Trophoblast cell (in vitro differentiated cells and primary cell): ENCODE measurements at places on chromosomes 16 and 17.

DNA sequence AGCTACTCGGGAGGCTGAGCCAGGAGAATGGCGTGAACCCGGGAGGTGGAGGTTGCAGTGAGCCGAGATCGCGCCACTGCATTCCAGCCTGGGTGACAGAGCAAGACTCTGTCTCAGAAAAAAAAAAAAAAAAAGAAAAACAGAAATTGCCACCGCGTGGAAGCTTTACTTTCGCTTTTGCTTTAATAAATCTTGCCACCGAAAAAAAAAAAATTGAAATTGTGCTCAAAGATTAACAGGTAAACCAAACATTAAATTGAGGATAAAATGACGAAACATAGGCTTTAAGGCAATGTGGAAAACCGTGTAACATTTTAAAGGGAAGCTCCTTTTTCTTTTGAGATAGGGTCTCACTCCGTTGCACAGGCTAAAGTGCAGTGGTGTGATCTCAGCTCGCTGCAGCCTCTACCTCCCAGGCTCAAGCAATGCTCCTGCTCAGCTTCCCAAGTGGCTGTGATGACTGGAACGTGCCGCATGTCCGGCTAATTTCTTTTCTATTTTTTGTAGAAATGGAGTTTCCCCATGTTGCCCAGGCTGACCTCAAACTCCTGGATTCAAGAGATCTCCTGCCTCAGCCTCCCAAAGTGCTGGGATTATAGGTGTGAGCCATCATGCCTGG is 40.1 kb downstream of the ZNF276 start:
- DNase-seq = no peak

DNA sequence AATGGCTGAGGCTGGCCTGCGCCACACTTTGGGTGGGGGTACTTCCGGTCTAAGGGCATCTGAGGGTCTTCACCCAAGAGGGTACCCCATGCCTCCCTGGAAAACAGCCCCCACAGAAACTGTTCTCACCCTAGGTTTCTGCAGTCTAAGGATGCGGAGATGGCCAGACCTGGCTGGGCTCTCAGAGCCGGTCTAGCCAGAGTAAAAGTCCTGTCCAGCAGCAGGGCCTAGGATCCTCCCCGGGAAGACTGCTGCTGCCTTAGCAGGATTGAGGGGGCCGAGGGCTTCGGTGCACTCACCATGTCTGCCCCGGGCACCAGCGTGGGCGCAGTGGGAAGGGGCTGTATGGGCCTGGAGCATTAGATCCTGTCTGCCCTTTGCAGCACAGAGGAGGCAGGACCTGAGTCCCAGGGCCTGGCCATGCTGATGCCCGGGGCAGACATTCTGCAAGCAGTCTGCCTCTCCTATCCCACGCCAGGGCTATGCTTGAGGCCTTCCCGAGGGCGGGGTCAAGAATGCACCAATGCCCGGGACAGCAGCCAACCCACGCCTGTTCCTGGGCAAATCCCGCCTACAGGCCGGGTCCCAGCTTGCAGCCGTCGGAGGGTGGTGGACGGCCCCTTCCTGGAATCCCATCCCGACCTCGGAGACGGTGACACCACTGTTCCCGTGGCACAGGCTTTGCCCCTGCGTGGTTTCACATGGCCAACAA is 54.7 kb downstream of the CBFA2T3 start:
- DNase-seq = no peak

DNA sequence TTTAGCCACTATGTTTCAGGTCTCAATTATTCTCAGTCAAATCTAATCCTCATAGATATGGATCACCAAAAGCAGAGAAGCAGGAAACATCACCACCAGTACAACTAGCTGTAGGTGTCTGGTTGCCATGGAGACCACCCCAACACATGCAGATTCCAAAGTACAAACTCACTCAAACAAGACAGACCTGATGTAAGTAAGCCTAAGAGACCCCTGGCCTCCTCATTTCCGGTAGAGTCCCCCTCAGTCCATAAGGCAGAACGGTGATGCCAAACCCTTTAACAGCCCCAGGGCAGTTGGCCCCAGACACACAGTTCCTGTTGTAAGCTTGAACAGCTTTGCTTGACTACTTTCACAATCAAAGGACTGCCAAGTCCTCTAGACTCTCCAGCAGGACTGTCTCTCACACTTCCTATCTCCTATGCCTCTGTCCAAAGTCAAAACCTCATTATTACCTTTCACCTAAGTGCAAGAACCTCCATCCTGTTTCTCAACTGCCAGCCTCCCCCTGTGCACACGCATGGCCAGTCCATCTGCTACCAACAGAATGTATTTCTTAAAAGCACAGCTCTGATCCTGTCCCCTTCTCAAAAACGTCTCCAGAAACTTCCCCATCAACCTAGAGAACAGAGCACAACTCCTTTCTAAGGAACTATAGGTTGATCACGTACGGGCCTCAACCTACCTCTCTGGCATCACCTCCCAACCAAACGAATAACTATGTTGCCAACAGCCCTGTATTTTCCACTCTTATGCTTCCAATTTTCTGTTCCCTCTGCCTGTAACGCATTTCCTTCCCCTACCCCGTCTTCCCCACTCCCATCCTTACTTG is 23.9 kb downstream of the SLC39A11 start:
- peak; percentile 98 for DNase-seq

- DNase-seq = no peak
Observed at GRCh38 chr17:42358434-42358833, 29.8 kb downstream of the STAT3 start.

GRCh38 chr17:279331-279730 is 73.3 kb downstream of the RPH3AL start:
- DNase-seq = no peak

GRCh38 chr16:24272379-24272778 is 16.2 kb downstream of the CACNG3 start:
- DNase-seq = no peak

DNA sequence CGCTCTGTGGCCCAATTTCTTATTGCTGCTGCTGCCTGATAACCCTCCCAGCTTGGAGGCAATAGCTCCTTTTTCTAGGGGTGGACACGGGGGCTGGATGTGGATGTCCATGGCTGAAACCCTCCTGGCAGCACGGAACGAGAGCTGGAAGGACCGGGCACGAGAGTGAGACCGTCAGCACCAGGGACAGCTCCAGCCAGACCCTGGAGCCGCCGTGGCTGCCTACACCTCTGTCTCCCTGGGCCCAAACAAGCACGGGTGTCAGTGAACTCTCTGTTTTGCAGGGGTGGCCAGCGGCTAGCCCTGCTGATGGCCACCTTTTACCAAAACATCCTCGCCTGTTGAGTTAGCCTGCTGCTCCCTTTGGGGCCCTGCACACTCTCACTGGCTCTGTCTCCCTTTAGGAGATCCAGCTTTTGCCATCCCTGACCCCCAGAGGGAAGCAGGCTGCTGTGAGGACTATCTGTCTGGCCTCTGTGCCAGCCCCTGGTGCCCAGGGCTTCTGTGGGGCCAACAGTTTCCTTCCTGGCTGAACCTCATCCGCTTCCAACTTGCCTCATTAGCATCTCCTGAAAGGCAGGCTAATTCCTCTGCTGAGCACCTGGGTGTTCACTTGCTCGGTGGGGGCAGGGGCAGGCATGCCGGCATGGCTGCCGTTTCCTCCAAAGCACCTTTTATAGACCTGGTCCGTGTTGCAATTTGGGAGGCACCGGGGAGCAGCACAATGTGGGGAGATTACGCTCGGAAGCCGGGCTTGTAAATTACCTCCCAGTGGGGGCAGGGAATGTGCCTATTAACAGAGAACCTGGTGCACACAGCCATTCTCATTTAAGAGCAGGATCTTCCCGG is 118.1 kb downstream of the ENGASE start:
- DNase-seq = peak; percentile 4

- peak; percentile 94 for DNase-seq
Observed at GRCh38 chr16:81723098-81723723, 55.9 kb upstream of the PLCG2 start.

- no peak for DNase-seq
Observed at GRCh38 chr16:56824331-56824730, 40.7 kb upstream of the SLC12A3 start.

- peak; percentile 43 for DNase-seq
Observed at GRCh38 chr16:2751577-2752034, 832 bp upstream of the SRRM2 start.

DNA sequence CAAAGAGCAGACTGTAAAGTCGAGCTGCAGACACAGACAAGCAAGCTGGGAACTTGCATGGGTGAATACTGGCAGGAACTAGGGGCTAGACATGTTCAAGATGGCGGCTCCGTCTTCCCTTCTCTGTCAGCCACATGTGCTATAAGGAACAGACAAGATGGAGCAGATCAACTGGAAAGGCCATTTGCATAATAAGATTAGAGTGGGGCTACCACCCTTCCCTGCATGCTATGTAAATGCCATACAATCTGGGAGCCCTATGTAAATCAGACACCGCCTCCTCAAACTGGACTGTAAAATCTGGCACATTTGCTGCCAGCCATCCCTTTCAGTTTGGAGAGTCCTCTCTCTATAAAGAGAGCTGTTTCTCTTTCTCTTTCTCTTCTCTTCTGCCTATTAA is 640.1 kb upstream of the CDH8 start:
- no peak for DNase-seq

GRCh38 chr17:27217631-27218030 is 76.3 kb upstream of the WSB1 start:
- peak; percentile 18 for DNase-seq

- no peak for DNase-seq
Observed at GRCh38 chr17:30332057-30332542, 1.8 kb downstream of the TMIGD1 start.

DNA sequence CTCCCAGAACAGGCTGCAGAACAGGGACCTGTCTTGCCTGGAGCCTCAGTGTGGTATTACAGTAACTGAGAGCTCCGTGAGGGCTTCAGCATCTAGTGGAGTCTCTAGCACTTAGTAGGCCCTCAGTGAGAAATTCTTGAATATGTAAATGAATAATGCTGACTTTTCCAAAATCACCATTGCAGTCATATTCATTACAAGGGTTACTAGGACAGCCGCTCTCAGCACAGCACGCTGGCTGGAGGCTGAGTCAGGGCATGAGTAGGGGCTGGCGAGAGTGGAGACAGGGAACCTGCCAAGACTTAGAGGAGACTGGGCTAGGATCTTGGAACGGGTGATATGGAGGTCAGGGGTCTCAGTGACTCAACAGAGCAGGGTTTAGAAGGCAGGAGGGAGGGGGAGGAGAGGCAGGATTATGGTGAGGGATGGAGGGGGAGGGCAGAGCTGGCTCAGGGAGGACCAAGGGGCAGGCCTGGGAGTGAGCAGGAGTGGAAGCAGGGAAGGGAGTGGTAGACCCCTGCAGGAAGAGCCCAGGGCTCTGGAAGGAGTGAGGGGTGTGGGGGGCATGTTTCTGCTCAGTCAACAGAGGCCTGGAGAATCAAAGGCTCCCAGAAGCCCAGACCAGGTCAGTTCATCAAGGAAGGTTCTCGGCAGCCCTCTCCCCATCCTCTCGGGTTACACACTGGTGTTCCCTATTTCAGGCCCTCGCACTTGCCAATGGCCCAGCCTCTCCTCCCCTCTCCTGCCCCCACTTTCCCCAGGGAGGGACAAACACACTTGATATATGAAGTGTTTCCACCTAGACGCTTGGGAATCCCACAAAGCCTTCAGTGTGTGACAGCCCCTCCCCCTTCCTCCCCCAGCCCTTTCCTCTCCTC is 42.3 kb downstream of the FZD2 start:
- no peak for DNase-seq

GRCh38 chr17:70535986-70536385 is 366.7 kb downstream of the KCNJ2 start:
- no peak for DNase-seq

DNA sequence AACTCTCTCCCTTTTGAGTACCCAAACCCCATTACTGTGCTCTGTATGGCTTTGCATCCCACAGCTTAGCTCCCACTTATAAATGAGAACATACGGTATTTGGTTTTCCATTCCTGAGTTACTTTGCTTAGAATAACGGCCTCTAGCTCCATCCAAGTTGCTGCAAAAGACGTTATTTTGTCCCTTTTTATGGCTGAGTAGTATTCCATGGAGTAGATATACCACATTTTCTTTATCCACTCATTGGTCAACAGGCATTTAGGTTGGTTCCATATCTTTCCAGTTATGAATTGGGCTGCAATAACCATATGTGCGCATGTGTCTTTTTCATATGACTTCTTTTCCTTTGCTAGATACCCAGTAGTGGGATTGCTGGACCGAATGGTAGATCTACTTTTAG is 19.9 kb upstream of the SYT17 start:
- DNase-seq = no peak

DNA sequence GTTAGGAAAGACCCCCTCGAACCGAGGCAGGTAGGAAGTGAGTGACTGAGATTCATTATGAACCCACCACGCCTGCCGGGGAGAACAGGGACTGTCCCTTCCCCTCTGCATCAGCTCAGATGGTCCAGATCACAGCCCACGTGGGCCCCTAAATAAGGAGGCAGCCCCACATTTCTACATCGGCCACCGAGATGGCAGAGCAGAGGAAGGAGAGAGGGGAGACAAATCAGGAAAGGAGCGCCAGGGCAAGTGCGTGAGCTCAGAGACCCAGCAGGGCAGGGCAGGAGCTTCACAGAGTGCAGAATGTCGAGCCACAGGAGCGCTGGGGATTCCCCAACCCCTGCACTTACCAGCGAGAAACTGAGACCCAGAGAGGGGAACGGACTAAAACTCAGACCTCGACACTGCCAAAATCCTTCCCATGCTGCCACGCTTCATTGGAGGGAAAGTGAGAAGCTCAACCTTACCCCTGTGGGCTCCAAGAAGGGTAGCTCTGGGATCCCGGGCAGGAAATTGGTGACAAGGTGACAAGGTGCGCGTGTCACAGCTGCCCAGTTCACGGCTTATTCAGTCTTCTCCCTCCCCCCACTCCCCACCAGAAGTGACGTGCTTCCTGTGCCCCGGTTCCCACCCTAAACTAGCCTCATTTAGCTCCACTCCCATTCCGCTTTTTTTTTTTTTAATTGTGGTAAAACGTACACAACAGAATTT is at the start of gene ICAM2:
TSS of gene ICAM2 (minus strand) at position 578 of the 711 bp plus-strand sequence. CDS start 13,942 bp downstream, outside the sequence.
- DNase-seq = no peak

DNA sequence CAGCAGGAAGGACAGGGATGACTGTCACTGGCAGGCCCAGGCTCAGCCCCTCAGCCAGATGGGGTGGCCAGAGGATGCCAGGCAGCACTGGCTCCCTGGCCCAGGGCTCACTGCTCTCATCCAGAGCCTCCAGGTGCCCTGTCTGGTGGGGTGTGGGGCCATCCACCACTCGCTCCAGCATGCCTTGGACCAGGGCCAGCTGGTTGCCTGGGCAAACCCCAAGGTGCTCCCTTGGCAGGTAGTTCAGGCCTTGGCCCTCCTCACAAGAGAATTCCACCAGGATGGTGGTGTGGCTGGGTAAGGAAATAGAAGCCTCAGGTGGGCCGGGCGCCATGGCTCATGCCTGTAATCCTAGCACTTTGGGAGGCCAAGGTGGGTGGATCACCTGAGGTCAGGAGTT is 29.4 kb downstream of the LGALS9 start:
- DNase-seq = no peak

DNA sequence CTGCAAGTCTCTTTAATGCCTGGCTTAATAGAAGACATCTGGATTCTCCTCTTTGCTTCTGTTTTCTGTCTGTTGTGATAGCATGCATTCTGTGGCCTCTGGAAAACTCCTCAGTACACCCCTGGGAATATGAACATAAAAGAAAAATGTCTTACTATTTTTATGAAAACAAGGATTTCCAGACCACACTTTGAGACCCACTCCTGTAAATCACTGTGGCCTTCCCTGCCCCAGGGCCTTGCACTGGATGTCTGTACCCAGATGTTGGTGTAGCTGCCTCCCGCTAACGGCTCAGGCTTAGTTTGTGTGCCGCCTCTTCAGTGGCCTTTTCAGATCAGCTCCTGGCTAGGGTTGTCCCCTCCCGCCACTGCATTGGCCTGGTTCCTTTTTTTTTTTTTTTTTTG is 126.6 kb downstream of the SOCS1 start:
- DNase-seq = no peak
